ENCODE measurements at places on chromosomes 5 and 9. TPM values are rescaled to one million over a fixed set of nuclear protein-coding genes. Genes with fewer than 3 reads are reported as not detected.

GRCh38 chr5:53076014-53076583, 33.5 kb downstream of the MOCS2 start:
- DNase-seq = no peak

The TMEM252 gene
- total RNA-seq = not detected

The CCDC192 gene
- total RNA-seq = not detected

The UQCRQ gene
- total RNA-seq = 501 TPM

- no peak for DNase-seq
Measured at GRCh38 chr9:136050701-136051452, 44.2 kb downstream of the NACC2 start.

The FOXD4 gene
- total RNA-seq = 0.44 TPM

DNA sequence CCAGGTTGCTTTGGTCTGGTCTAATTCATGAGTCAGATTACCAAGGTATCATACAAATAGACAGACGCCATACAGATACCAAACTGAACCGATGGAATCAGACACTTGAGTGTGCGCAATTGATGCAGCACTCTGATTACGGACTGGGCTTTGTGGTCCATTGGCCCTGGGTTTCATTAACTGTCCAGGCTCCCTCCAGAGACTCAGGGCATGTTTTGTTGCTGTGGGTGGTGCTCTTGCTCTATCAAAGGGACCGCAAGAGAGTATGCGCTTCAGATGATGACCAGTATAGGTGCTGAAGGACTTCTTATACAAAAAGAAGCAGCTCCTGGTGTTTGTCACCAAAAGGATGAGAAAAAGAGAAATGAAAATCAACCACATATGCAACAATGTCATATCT, 36.9 kb upstream of the ANKRD55 start:
- DNase-seq = no peak

DNA sequence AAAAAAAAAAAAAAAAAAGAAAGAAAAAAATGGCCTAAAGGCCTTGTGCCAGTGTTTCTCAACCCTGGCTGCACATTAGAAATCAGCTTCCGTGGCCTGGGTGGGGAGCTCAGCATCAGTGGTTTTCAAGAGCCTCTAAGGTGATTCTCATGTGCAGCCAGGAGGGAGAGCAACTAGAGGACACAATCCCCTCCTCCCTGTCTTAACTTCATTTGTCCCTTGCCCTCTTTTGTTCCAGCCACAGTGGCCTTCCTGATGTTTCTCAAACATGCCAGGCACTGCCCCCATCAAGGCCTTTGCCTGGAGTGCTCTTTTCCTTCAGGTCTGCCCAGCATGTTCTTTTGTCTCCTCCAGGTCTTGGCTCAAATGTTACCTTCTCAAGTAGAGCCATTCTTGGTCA, 42.4 kb downstream of the HOMER1 start:
- DNase-seq = no peak

DNA sequence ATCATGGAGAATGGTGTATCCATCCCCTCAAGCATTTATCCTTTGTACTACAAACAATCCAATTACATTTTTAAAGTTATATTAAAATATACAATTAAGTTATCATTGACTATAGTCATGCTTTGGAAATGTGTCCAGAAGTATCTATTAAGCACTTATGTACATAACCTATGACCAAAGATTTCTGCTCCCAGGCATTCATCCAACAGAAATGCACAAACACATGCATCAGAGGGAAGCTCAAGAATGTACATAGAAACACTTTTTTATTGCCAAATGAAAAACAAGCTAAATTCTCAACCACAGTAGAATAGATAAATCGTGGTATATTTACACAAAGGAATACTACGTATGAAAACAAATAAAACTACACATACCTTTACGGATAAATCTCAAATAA, 700.5 kb upstream of the ZNF608 start:
- DNase-seq = peak; percentile 2

- peak; percentile 39 for DNase-seq
Measured at GRCh38 chr9:27247756-27248155, 49.2 kb downstream of the EQTN start.

- DNase-seq = no peak
Measured at GRCh38 chr5:135823881-135824280, 10.6 kb upstream of the SLC25A48 start.

GRCh38 chr5:150295172-150295634, 5.6 kb upstream of the CAMK2A start:
- DNase-seq = peak; percentile 55

GRCh38 chr9:114385397-114386181, 2.2 kb downstream of the AKNA start:
- DNase-seq = peak; percentile 96

The RGS7BP gene
- not detected for total RNA-seq

- no peak for DNase-seq
Measured at GRCh38 chr5:56525113-56525512, 290.2 kb upstream of the MAP3K1 start.

- no peak for DNase-seq
Measured at GRCh38 chr5:127061956-127062355, 11.3 kb downstream of the C5orf63 start.

DNA sequence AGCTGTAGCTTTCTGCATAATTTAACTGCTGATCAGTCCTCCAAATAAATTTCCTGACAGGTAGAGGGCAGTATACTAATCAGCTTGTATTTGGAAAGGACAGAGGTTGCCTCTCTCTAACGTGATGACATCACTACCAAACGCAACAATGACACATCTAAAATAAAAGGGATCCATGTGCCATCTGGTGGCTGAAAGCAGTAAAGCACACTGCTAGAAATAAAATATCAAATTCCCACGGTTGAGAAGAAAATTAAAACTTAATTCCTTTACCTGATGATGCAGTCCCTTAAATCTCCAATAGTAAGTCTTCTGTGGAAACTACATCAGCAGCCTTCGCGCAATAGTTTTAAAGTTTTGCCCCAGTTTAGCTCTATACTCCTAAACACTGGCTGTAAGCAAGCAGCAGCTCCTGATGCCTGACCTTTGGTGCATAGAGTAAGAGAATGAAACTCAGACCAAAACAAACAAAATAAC, 54.5 kb downstream of the DIAPH1 start:
- peak; percentile 98 for DNase-seq

- no peak for DNase-seq
Measured at GRCh38 chr5:174920906-174921550, 196.6 kb downstream of the MSX2 start.

The PTPN3 gene
- total RNA-seq = not detected

- DNase-seq = no peak
Measured at GRCh38 chr5:143234162-143234842, 169.2 kb downstream of the NR3C1 start.

The KIF12 gene
- total RNA-seq = not detected

The HTR4 gene
- total RNA-seq = not detected

The COL15A1 gene
- total RNA-seq = 0.40 TPM

DNA sequence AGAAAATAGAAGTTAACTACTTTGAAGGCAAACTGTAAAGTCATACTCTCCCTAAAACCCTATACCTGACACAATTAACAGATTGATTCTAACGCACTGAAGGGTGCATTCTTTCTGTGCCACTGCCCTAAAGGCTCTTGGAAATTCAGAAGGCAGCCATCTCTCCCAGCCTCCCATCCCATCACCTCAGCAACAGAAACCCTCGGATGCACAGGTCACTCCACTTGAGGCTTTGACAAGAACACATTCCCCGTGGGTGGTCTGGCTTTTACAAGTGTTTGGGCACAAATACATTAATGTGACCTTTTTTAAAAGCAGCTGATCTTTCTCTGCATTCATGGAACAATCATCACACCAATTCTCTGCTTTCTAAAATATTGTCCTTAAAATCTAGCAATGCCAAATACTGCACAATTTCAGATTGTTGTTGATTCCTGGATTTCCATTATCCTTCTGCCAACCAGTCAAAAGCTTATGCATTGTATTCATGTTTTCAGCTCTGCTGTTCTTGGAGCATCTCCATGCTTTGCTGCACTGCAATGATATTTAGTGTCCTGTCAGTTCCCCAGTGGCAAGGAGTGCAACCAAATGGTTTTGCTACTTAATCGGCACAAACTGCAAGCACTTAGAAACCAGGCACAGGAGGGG, 175.6 kb downstream of the TMEM161B start:
- DNase-seq = no peak

DNA sequence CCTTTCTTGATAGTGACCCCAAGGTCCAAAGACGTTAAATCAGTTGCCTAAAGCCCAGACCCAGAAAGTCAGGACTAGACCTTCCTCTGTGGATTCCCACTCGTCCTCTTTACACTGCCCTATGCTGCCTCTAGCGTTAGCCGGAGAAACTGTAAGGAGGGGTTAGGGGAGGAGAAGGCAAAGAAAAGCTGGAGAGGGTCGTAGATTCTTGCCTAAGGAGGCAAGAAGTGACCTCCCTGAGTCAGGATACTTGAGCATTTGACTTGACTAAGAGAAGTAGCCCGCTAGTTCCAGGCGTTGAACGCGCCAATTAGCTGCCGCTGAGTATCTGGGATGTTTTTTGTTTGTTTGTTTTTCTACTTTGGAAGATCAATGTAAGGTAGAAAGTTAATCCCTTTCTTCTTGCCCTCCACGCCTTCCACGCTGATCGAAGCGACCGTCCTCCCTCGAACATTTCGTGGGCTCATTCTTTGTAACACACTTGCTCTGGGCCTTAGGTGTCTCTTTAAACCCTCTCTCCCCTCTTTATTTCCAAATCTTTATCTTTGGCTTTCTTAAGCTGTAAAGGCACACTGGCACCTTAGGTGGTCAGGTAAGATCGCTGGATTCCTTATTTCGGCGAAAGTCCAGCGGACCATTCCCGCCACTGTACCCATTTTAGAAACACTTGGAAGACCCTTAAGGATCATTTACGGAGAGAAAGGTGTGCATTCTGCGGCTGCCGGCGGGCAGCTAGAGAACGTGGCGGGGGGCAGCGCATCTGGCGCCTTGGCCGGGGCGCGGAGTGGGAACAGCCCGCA, 5.1 kb upstream of the RGMB start:
- peak; percentile 59 for DNase-seq

DNA sequence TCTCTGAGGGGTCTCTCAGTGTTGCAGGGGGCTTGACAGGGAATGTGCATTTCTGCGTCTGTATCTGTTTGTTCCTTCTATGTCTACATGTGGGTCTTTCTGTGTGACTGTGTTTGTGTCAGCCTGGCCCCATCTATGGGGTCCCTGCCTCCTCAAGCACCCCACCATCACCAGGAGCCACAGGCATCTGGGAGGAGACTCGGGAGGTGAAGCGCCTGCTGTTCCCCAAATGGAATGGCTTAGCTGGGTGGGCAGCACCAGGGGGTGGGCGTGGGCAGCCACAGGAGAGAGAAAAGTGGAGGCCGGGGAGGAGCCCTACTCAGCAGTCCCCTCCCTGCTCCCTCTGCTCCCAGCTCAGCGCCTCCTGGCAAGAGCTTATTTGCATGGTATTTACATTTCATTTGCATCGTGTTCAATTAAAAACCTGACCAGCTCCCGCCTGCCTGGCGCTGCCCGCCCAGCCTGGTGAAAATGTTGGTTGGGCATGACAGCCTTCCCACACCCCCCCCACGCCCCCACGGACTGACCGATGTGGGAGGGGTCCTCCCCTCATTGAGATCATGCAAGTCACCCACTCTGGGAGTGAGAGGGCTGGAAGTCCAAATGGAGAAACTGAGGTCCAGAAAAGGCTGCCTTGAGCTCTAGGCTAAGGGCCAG, 50.5 kb downstream of the CXXC5 start:
- peak; percentile 58 for DNase-seq

DNA sequence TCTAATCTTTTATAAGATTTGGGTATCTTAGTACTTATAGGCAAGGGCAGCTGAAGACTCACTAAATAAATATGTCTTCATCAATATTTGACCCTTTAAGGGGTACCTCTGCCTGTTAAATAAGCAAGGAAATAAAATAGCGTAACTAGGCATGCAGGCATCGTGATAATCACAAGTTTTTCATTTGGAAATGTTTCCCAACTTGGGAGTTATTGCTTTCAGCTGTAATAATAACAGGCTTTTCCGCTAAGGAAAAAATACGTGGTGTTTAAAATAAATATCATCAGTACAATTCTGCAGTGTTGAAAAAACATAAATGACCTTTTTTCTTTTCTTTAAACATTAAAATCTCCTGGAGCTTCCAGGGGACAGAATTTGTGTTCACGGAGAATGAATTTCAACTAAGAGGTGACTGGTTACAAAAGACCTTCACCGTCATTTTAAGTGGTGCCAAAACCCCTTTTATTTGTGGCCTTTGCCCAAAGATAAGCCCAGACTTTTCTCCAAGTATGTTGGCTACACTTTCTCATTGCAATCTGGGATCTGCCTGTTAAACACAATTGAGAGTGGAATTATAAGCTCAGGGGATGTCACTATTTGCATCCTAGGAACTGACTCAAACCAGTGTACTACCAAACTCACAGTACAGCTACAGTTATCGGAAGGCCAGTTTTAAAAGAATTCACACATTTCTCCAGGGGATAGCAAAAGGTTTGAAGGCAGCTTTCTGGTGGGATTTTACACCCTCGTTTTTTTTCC, 218.6 kb downstream of the FBXL7 start:
- DNase-seq = no peak

GRCh38 chr5:172929371-172929838, 29.8 kb upstream of the RPL26L1 start:
- DNase-seq = peak; percentile 99

The SAXO1 gene
- not detected for total RNA-seq

The CDHR2 gene
- not detected for total RNA-seq

DNA sequence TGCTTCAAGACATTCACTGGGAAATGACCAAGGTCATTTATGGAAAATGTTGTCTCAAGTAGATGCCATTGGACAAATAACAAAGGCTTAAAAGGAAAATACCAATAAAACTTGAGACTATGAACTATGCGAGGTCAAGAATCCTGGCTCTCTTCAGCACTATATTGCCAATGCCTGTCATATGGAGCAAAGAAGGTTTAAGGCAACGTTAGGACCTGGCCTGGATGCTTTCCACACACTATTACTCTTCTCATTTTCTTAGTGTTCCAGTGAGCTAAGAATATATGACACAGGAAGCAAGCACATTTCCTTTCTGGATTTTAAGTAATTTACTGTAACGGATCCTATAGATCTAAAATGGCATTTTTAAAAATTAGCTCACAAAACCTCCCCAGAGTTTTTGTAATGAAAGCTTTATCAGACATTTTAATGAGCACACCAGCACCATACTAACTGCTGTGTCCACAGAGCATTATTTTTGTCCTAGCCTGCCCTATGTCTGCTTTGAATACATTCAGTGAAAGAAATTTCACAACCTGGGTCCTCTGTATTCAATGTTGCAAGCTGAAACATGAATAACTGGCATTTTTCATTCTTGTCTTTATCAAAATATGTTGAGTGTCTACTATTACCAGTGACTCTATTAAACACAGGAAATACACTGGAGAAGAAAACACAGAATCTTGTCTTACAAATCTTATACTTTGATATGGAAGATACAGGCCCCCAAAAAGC, 315.6 kb downstream of the CETN3 start:
- DNase-seq = no peak

DNA sequence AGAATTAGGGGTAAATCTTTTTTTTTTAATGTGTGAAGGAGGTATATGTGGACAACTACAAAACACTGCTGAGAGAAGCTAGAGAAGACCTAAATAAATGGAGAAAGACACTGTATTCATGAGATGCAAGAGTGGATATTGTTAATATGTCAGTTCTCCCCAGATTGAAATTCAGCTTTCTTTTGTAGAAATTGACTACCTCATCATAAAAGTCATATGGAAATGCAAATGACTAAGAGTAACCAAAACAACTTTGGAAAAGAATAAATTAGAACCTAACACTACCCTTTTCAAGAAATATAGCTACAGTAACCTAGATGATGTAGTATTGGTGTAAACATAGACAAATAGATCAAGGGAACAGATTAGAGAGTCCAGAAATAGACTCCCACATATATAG, 400.7 kb downstream of the ADGRV1 start:
- no peak for DNase-seq
